Thoracic aorta (tissue), 2 donors: ENCODE measurements at places on chromosomes 3 and 15.

GRCh38 chr3:160449636-160450598 is at the start of gene TRIM59:
TSS of gene TRIM59 (minus strand) at chr3:160449786. CDS start at chr3:160439183, 10,603 bp downstream.
- H3K36me3 ChIP-seq, result no peaks in the 10 kb centered on the region
- DNase-seq, result peak; percentile 64
- H3K27me3 ChIP-seq, result no peaks in the 10 kb centered on the region
- H3K4me1 ChIP-seq, result no peaks in the 10 kb centered on the region
- peak within 1 kb of the TSS; percentile 68 for H3K27ac ChIP-seq

GRCh38 chr3:79268422-79268821 is 499.4 kb downstream of the ROBO1 start:
- no peaks in the 10 kb centered on the region for H3K27me3 ChIP-seq
- no peaks in the 10 kb centered on the region for H3K36me3 ChIP-seq

GRCh38 chr15:67110958-67111864 is 45.8 kb downstream of the SMAD3 start:
- H3K27me3 ChIP-seq, result no peaks in the 10 kb centered on the region
- H3K4me1 ChIP-seq, result peaks cover 49% of the 10 kb centered on the region
- H3K4me3 ChIP-seq, result no peak overlapping the region
- no peak overlapping the region for H3K27ac ChIP-seq
- DNase-seq, result no peak
- no peaks in the 10 kb centered on the region for H3K36me3 ChIP-seq

DNA sequence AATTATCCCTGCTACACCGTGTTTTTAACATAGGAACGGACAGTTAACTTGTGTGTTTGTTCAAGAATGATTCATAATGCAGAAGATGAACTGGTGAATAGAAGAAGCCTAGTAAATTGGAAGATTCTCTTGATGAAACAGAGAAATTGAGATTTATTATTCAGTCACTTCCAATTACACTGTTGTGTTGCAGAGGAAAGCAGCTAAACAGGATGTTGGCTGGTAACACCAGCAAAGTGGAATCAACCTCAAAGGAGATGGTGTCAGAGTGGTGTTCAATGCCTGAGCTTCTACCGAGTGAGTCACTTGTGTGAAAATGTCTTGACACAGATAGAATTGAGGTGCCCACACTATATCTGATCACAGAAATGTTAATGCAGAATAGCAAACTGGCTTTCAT is 399.6 kb downstream of the LPP start:
- no peak overlapping the region for H3K27ac ChIP-seq
- no peaks in the 10 kb centered on the region for H3K27me3 ChIP-seq
- H3K4me3 ChIP-seq, result no peak overlapping the region
- peaks cover 46% of the 10 kb centered on the region for H3K4me1 ChIP-seq
- no peaks in the 10 kb centered on the region for H3K36me3 ChIP-seq
- DNase-seq, result no peak

DNA sequence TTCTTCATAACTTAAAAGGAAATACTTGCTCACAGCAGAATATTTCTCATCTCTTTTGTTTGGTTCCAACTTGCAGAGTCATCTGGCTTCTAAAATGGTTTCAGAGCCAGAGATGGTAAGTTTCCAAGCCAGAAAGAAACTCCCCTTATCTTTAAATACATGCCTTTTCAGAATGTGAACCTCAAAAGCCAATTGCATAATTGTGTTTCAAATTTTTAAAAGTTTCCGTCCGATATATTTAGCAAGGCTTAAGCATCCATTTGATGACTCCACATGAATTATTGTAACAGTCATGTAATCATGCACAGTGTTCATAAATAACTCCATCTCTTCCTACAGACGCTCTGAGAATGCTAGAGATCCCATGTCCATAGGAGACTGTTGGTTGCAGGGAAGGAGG is 40.6 kb upstream of the C3orf80 start:
- H3K27me3 ChIP-seq, result no peaks in the 10 kb centered on the region
- H3K4me3 ChIP-seq, result no peak overlapping the region
- H3K27ac ChIP-seq, result no peak overlapping the region
- no peaks in the 10 kb centered on the region for H3K36me3 ChIP-seq

DNA sequence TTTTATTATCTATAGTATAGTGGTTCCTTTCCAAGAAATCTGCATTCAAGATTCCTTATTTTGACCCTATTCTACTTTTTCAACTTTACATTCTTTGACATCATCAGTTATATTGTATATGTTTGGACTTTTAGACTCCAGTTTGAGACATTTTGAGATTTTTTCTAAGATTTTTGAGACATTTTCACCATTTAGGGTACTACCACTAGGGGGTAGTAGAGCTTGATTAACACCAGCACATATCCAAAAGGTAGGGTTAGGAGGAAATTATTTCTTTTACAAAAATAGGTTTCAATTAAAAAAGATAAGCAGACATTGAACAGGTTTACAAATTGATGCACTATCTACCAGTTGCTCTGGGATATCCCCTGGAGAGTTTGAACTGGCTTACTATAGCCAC is 262.5 kb downstream of the SCAPER start:
- no peak overlapping the region for H3K4me3 ChIP-seq
- DNase-seq, result no peak
- no peaks in the 10 kb centered on the region for H3K36me3 ChIP-seq

- H3K36me3 ChIP-seq, result no peaks in the 10 kb centered on the region
- no peaks in the 10 kb centered on the region for H3K27me3 ChIP-seq
- no peak for DNase-seq
- no peak overlapping the region for H3K4me3 ChIP-seq
- H3K4me1 ChIP-seq, result no peaks in the 10 kb centered on the region
These were observed 403.0 kb upstream of the ONECUT1 start for GRCh38 chr15:53193149-53193548.

- no peak overlapping the region for H3K4me3 ChIP-seq
- H3K27ac ChIP-seq, result no peak overlapping the region
These were observed 405.5 kb downstream of the SHQ1 start for GRCh38 chr3:72442759-72443158.

DNA sequence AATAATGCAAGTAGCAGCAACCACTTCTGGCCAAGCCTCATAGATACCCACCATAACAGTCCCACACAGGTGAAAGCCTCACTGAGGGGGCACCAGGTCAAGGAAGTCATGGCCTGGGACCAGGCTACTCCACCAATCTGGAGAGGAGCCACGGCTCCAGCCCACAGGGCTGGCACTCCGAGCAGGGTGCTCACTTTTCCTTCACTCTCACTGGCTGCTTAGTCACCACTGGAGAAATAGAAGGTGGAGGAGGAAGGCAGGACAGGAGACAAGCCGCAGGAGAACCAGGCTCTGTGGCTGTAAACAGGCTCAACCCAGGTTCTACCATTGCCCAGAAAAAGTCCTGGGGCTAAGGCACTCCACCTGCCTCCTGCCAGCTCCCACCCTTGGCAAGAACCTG is 1.2 kb downstream of the USP19 start:
- peak overlapping the region; percentile 92 for H3K27ac ChIP-seq
- no peak for DNase-seq
- peaks cover 74% of the 10 kb centered on the region for H3K36me3 ChIP-seq
- H3K4me1 ChIP-seq, result peaks cover 17% of the 10 kb centered on the region
- H3K4me3 ChIP-seq, result peak overlapping the region; percentile 97

DNA sequence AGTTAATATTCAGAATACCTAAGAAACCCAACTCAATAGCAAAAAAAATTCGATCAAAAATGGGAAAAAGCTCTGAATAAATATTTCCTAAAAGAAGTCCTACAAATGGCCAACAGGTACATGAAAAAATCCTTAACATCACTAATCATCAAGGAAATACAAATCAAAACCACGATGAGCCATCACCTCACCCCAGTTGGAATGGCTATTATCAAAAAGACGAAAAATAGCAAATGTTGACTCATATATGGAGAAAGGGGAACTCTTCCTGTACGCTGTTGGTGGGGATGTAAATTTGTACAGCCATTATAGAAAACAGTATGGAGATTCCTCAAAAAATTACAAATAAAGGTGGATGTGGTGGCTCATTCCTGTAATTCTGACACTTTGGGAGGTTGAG is 29.6 kb upstream of the SGO1 start:
- H3K36me3 ChIP-seq, result no peaks in the 10 kb centered on the region
- H3K27me3 ChIP-seq, result no peaks in the 10 kb centered on the region
- H3K4me3 ChIP-seq, result no peak overlapping the region

- no peak within 1 kb of the TSS for H3K27ac ChIP-seq
- no peak for DNase-seq
- H3K36me3 ChIP-seq, result no peaks in the 10 kb centered on the region
- no peaks in the 10 kb centered on the region for H3K27me3 ChIP-seq
- H3K4me1 ChIP-seq, result no peaks in the 10 kb centered on the region
These were observed at the start of gene TIGIT for GRCh38 chr3:114293838-114294535. TSS of gene TIGIT (plus strand) at chr3:114294028. CDS start at chr3:114294062, 34 bp downstream.

DNA sequence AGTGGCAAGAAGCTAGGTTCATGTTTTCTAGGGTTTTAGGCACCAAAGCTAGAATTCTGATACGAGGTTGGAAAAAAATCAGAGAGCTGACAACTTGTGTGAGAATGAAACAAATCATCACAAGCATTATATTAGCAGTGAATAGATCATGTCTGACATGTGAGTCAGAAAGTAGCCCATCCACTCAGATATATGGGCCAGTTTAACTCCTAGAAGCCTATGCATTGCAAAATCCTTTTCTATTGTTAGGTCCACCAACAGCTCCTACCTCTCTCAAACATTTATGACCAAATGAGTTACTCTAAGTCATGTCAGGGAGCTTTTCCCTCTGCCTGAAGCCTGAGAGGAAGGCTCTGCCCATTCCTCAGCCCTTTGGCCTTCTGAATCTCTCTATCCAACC is 44.0 kb downstream of the KBTBD12 start:
- H3K4me1 ChIP-seq, result peaks cover 7% of the 10 kb centered on the region
- DNase-seq, result no peak
- H3K36me3 ChIP-seq, result no peaks in the 10 kb centered on the region
- no peak overlapping the region for H3K27ac ChIP-seq

GRCh38 chr3:17431004-17431403 is 311.4 kb downstream of the TBC1D5 start:
- H3K27ac ChIP-seq, result no peak overlapping the region
- peaks cover 10% of the 10 kb centered on the region for H3K4me1 ChIP-seq
- DNase-seq, result no peak
- no peaks in the 10 kb centered on the region for H3K27me3 ChIP-seq
- H3K36me3 ChIP-seq, result no peaks in the 10 kb centered on the region

DNA sequence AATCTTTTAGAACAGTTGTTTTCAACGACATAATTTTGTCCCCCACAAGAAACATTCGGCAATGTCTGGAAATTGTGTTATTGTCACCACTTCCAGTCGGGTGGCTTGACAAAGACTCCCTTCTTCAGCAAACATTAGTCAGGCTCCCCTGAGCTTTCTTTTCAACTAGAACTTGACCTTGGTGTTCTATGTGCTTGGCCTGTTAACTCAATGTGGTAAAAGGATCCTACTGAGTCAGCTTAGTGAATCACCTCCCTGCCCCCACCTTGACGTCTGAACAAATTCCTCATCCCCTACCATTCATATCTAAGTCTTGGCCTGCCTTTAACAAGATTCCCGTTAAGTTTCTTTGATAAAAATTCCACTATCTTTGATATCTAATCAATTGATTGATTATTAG is 465.0 kb upstream of the ROBO1 start:
- no peaks in the 10 kb centered on the region for H3K27me3 ChIP-seq
- H3K4me3 ChIP-seq, result no peak overlapping the region
- no peaks in the 10 kb centered on the region for H3K4me1 ChIP-seq
- H3K27ac ChIP-seq, result no peak overlapping the region
- no peak for DNase-seq
- no peaks in the 10 kb centered on the region for H3K36me3 ChIP-seq

GRCh38 chr15:43524254-43524845 is 6.9 kb downstream of the MAP1A start:
- H3K27me3 ChIP-seq, result no peaks in the 10 kb centered on the region
- DNase-seq, result no peak
- no peak overlapping the region for H3K27ac ChIP-seq
- H3K36me3 ChIP-seq, result peaks cover 42% of the 10 kb centered on the region
